Neural progenitor cell (in vitro differentiated cells): ENCODE measurements at places on chromosomes 1 and 21. TPM values are rescaled to one million over a fixed set of nuclear protein-coding genes. Genes with fewer than 3 reads are reported as not detected.

TTC22 gene
- total RNA-seq = not detected in 2 replicates

FHAD1 gene
- 2.9 and 9.1 TPM in 2 replicates for total RNA-seq

ENSA gene
- 133 and 201 TPM in 2 replicates for total RNA-seq

CTH gene
- total RNA-seq = 16.0 and 18.6 TPM in 2 replicates

PLA2G2A gene
- total RNA-seq = not detected in 2 replicates

APOBEC4 gene
- not detected in 2 replicates for total RNA-seq

G0S2 gene
- total RNA-seq = 0.93 TPM in 1 of 2 replicates, not detected in the other

SPRR2A gene
- total RNA-seq = not detected in 2 replicates

HSD11B1 gene
- total RNA-seq = not detected in 2 replicates

OR2T2 gene
- total RNA-seq = not detected in 2 replicates

SLAMF6 gene
- total RNA-seq = not detected in 2 replicates

DNA sequence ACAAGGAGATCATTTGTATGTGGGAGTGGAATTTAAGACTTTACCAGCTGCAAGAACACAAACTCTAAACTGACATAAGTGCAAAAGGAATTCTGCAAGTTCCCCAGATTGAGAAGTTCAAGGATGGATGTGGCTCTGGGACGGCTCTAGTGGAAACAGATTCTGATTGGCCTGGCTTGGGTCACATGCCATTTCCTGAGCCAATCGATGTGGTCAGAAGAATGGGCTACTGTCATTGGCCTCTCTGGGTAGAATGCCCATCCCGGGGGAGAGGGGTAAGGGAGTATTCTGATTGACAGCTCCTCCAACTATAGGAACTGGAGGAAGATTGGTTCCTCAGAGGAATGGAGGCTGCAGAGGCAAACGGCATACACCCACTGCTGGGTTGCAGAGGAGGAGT is 6.0 kb upstream of the IFNLR1 start:
- no peak for DNase-seq

- no peak for DNase-seq
Observed at GRCh38 chr1:234980645-234981396, 147.8 kb downstream of the TOMM20 start.

GRCh38 chr1:27102707-27103468 is 52.0 kb downstream of the SLC9A1 start:
- DNase-seq = peak; percentile 84

DNA sequence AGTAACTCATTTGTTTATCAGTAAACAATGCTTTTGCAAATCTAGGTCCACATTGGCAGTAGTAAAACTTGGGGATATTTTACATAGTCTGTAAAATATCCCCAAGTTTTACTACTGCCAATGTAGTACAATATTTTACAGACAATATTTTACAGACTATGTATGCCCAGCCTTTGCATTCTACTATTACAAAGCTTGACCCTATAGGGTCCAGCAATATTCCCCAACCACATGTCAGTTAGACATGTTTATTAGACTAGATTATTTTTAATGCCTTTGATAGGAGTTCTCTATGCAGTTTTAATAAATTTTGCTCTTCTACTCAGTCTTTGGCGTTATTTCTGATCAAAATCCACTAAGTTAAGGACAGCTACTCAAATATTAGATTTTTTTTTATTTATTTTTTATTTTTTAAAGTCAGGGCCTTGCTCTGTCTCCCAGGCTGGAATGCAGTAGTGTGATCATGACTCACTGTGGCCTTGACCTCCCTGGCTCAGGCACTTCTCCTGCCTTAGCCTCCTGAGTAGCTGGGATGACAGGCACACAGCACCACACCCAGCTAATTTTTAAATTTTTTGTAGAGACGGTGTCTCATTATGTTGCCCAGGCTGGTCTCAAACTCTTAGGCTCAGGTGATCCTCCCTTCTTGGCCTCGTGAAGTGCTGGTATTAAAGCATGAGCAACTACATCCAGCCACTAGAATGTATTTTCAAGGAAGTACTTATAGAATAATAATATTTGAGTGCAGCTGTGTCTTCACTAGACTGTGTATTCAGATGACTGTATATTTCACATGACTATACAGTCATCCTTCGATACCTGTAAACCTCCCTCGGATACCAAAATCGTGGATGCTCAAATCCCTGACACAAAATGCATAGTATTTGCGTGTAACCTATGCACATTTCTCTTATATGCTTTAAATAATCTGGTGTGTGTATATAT is 19.8 kb downstream of the MIER1 start:
- no peak for DNase-seq

DNA sequence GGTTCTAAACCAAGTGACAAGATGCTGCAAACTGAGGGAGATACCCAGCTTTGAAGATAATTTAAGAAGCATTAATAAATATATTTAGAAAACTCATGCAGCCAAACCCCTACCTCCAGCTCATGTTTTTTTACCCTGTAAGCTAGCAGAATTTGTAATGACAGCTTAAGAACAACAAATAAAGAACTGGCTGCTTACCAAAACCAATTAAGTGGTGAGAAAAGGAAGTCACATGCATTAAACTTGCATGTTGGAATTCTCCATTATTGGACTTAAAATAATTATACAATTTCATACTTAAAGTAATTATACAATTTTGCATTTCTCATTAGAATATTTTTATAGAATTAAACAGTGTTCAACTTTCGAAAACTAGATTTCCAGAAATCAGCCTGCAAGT is 75.6 kb upstream of the CNIH3 start:
- DNase-seq = no peak

- peak; percentile 79 for DNase-seq
Observed at GRCh38 chr1:24909388-24909898, 20.6 kb downstream of the RUNX3 start.

DNA sequence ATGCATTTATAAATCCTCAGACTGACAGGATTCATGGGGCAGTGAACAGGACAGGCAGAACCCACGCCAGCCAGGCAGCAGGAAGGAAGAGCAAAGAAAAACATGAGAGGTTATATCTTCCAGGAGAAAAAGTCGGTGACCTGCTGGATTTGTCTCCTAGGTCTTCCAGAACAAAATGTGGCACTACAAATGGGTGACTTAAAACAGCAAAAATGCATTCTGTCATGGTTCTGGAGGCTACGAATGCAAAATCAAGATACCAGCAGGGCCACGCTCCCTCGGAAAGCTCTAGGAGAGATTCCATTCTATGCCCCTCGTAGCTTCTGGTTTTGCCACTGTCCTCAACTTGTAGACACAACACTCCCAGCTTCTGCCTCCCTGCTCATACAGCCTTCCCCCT is 63.4 kb downstream of the PSMG1 start:
- no peak for DNase-seq

DNA sequence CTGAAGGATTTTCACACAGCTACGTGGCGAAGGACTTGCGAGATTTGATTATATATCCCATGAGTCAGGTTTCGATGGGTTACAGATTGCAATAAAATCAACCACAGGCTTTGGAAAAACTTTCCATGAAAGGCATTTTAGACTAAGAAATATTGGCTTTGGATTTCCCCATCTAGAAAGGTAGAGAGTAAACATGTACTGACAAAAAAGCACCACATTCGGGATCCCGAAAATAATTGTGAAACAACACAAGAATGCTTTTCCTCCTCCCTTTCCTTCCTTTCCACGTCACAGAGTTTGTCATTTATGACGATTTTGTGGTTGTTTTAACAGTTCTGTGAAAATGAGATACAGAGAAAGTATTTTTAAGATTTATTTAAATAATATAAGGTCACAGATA is 38.5 kb downstream of the TGFB2 start:
- DNase-seq = no peak

DNA sequence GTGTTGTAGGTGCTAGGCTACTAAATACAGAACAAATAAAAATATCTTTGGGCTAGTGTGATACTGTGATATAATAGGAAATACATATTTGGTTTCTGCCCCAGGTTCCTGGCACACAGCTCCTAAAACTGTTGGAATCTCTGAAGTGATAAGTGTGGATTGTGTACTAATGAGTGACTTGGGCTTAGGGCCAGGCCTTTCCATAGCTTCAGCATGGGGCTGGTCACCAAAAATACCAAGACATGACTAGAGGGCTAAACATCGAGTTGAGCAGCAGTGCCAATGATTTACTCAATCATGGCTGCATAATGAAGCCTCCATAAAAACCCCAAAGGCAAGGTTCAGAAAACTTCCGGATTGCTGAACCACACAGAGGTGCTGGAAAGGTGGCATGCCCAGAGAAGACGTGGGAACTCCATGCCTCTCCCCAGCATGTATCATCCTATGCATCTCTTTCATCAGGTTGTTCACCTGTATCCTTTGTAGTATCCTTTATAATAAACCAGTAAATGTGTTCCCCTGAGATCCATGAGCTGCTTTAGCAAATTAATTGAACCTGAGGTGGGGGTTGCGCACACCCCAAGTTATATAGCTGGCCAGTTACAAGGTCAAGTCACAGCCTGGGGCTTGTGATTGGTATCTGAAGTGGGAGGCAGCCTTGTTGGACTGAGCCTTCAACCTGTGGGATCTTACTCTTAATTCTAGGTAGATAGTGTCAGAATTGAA is 51.6 kb downstream of the ZMYM4 start:
- DNase-seq = no peak

DNA sequence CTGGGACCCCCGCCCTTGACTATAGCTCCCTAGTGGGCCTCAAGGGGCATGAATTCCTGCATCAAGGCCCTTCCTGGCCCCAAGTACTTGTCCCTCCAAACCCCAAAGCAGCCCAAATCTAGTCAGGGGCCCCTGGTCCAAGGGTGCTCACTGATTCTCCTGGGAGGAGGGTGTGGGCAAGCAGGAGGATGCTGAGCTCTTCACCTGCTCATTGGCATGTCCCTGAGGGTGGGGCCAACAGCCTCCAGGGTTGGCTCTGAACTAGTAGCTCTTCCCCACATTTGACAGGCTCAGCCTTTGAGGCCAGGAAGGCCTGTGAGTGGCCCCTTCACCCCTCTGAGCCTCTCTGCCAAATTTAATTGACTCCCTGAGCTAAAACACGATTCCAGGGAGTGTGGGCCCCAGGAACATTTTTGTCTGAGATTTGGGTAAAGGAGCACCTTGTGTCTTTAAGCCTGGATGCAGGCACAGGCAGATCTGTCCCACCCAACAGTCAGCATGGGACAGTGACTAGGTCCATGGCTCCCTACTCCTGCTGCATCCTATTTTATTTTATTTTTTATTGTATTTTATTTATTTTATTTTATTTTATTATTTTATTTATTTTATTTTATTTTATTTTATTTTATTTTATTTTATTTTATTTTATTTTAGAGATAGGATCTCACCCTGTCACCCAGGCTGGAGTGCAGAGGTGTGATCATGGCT is 11.0 kb upstream of the WNT9A start:
- DNase-seq = peak; percentile 0

- DNase-seq = no peak
Observed at GRCh38 chr1:159960721-159961381, 6.8 kb upstream of the SLAMF9 start.

- DNase-seq = no peak
Observed at GRCh38 chr1:200627575-200628222, 7.1 kb upstream of the KIF14 start.

DNA sequence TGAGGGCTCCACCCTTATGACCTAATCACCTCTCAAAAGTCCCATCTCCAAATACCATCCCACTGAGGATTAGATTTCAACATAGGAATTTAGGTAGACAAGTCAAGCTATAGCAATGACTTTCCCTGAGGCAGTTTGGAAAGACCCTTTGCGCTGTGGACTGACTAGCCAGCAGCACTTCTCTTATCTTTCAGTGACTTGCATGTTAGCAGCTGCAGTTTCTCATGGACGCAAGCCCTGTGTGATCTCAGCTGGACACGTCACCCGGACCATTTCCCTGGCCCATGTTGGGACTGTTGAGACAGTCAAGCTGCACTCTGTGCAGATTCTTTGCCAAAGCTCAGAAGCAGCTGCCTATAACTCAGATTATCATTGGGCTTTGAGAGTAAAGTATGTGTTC is 408.1 kb upstream of the USP24 start:
- no peak for DNase-seq

DNA sequence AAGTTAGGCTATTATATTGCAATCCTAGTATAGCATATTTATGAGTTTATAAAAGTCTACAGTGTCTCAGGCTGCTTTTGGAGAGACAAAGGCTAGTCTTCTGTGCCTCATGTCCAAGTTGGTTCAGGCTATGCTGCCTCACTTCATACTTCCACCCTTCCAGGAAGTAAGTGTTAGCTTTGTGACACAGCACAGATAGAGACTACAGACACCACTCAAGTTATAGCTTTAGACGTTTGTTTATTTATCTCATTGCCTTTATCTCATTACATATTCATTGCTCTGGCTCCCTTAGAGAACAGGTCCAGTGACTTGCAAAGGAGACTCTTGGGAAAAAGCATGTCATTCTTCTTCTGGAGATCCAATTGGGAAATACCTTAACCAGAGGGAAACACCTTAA is 22.6 kb upstream of the GBP4 start:
- no peak for DNase-seq

GRCh38 chr1:203467550-203467921 is 8.1 kb upstream of the PRELP start:
- no peak for DNase-seq

DNA sequence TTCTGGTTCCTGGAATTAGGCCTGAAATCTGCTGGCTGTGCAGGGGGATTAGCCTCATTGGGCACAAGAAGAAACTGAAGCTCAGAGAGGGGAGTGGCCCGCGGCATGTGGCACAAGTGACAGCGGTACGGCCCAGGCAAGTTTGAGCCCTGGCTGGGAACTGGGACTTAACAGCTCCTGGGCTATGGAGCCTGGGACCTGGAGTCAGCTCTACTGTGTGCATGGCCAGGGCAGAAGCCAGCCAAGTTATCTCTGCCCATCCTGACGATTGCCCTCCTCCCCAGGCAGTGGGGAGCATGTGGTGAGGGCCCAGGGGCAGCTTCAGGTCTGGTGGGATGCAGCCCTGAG is 61.3 kb downstream of the ALPL start:
- DNase-seq = no peak

- no peak for DNase-seq
Observed at GRCh38 chr1:83131692-83131955, 867.3 kb downstream of the TTLL7 start.

DNA sequence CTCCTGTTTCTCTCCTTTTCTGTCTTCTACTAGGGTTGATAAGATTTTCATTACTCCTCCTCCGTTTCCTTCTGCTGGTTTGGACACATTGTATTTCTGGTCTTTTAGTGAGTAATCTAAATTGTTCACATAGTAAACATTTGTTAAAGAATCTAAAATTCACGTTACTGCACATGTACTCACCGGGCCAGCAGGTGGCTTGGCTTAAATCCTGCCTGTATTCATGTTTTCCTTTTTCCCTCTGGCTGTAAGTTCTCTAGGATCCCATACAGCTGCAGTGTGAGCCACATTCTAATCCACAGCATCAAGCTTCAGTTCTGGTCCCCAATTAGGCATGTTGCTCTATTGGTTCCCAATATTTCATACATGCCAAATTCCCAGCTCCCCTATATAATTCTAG is 958.3 kb downstream of the ADGRL2 start:
- peak; percentile 33 for DNase-seq

DNA sequence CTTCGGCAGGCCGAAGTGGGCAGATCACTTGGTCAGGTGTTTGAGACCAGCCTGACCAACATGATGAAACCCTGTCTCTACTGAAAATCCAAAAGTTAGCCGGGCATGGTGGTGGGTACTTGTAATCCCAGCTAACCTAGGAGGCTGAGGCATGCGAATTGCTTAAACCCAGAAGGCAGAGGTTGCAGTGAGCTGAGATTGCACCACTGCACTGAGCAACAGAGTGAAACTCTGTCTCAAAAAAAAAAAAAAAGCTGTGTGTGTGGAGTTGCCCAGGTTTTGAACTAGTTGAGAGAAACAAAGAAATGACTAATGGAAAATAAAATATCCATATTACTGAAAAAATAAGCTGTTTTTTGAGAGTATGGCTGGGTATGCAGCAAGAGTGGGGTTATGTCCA is 100.2 kb downstream of the GTF2B start:
- no peak for DNase-seq
